Heart left ventricle (tissue), 16 donors: ENCODE measurements at places on chromosomes 2 and 18. TPM values are rescaled to one million over a fixed set of nuclear protein-coding genes. Genes with fewer than 3 reads are reported as not detected.

DNA sequence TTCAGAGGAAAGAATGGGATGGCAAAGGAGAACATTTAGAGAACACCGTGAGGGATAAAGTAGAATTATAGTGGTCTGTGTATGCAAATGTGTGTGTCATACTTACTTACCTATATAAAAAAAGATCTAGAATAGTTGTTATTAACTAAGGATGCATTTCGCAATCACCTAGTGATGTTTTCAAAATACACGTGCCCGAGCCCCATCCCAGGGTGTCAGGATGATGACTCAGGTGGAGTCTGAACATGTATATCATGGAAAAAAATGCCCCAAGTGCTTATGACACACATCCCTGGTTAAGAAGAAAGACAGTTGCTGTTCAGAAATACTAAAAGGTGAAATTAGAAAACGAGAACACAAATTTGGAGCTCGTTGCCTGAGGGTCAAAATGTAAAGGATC is 109.0 kb downstream of the CERS6 start:
- no peak overlapping the region for H3K4me3 ChIP-seq
- no peak for DNase-seq
- H3K36me3 ChIP-seq, result peaks cover 8% of the 10 kb centered on the region
- no peaks in the 10 kb centered on the region for H3K27me3 ChIP-seq

DNA sequence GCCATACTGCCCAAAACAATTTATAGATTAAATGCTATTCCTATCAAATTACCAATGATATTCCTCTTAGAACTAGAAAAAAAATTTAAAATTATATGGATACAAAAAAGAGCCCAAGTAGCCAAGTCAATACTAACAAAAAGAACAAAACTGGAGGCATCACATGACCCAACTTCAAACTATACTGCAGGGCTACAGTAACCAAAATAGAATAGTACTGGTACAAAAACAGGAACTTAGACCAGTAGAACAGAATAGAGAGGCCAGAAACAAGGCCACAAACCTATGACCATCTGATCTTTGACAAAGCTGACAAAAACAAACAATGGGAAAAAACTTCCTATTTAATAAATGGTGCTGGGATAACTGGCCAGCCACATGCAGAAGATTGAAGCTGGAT is 86.1 kb upstream of the KYNU start:
- H3K36me3 ChIP-seq, result no peaks in the 10 kb centered on the region
- no peak for DNase-seq

DNA sequence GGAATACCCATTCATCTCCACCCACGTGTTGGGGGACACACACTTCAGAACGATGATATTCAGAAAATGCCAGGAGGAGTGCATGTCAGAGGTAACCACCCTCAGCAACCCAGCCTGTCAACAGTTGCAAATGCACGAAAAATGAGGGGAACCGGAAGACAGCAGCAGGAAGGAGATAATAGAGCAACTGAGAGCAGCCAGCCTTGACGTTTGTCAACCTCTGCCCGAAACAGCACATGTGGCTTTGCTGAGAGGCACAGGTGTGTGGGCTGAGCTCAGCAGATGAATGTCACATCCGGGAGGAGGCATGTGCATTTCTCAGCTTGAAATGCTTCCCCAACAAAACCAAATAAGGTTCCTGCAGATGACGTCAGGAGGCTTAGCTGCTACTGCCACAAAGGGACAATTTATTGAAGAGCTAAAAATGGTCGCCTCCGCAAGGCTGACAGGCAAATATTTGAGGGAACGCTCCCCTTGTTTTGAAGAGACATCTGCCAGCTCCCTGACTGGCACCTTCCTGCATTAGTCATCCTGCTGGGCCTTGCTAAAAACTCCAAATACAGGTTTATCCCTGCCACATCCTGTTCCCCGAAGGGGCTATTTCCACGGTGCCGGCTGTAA is 419.0 kb downstream of the NBAS start:
- H3K27ac ChIP-seq, result no peak overlapping the region
- H3K4me3 ChIP-seq, result no peak overlapping the region
- H3K27me3 ChIP-seq, result no peaks in the 10 kb centered on the region
- DNase-seq, result no peak

DNA sequence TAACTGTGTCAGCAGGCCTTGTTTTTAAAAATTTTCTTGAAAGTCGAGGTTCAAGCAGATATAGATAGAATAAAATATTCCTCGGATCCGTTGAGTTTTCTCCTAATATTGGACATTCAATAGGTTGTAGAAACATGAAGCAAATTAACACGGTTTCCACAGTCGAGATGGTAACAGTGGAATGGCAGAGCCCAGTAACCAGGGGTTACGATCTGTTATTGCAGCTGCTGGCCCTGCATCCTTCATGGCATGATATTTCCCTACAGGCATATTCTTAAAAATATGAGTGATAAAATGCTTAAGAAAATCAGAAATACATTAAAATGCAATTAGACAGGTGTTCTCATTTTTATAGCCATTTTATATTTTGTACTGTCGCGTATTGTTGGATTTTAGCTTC is 117.6 kb downstream of the SNTG2 start:
- no peak overlapping the region for H3K27ac ChIP-seq
- H3K4me1 ChIP-seq, result no peaks in the 10 kb centered on the region
- H3K27me3 ChIP-seq, result no peaks in the 10 kb centered on the region
- no peak for DNase-seq
- H3K36me3 ChIP-seq, result no peaks in the 10 kb centered on the region

GRCh38 chr18:51852681-51853080 is 487.3 kb upstream of the DCC start:
- no peaks in the 10 kb centered on the region for H3K4me1 ChIP-seq
- H3K27ac ChIP-seq, result no peak overlapping the region
- H3K4me3 ChIP-seq, result no peak overlapping the region
- no peaks in the 10 kb centered on the region for H3K27me3 ChIP-seq
- no peaks in the 10 kb centered on the region for H3K36me3 ChIP-seq
- no peak for DNase-seq

GRCh38 chr2:205732314-205732713 is 50.0 kb downstream of the NRP2 start:
- no peaks in the 10 kb centered on the region for H3K27me3 ChIP-seq
- DNase-seq, result no peak
- no peak overlapping the region for H3K4me3 ChIP-seq
- no peaks in the 10 kb centered on the region for H3K36me3 ChIP-seq

DNA sequence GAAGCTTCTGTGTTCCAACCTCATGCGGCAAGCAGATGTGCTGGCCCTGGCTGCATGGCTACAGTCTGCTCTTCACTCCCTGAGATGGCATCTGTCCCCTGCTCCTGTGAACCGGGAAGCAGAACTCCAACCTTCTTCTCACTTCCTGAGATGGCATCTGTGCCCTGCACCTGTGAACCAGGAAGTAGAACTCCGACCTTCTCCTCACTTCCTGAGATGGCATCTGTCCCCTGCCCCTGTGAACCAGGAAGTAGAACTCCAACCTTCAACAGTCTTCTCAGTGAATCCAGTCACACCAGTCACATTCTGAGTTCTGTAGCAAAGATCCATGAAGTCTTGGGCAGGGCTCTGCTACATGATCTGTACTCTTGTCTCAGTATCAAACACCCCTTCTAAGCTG is 887.2 kb upstream of the KLHL29 start:
- H3K36me3 ChIP-seq, result no peaks in the 10 kb centered on the region
- no peak overlapping the region for H3K27ac ChIP-seq
- no peak for DNase-seq
- no peaks in the 10 kb centered on the region for H3K27me3 ChIP-seq
- H3K4me3 ChIP-seq, result no peak overlapping the region
- no peaks in the 10 kb centered on the region for H3K4me1 ChIP-seq

DNA sequence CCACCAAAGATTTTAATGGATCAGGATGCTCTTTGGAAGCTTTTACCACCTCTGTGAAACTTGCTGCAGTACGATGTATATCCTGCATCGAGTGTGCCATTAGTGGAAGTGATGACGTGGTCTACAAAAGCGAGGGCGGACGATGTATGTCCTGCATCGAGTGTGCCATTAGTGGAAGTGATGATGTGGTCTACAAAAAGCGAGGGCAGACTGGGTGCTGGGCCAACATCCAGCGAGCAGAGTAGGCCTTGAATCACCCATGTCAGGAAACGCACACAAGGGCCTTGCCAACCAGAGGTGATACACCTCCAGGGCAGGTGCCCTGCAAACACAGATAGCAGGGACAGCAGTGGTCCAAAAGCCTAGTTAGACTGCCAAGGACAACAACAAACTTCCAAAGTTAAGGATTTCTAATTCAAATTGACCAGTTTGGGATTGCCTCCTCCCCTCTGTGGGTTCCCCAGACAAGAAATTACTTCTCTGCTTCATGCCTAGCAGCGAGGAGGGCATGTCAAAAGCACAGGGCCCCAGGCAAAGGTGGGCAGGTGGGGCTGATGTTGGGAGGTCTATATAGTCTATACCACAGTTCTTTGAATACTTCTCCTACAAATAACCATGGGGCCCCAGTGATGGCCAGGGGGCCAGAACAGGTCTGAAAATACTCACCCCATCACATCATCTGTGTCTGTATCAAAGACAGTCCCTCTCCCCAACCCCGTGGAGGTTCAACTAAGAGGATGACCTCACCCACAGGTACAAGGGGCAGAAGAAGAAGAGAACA is 70.2 kb downstream of the ADD2 start:
- no peaks in the 10 kb centered on the region for H3K27me3 ChIP-seq
- no peak overlapping the region for H3K27ac ChIP-seq
- DNase-seq, result no peak
- no peaks in the 10 kb centered on the region for H3K36me3 ChIP-seq
- H3K4me1 ChIP-seq, result no peaks in the 10 kb centered on the region

- peaks cover 16% of the 10 kb centered on the region for H3K4me1 ChIP-seq
- H3K27ac ChIP-seq, result no peak overlapping the region
- H3K36me3 ChIP-seq, result no peaks in the 10 kb centered on the region
- H3K27me3 ChIP-seq, result no peaks in the 10 kb centered on the region
These were observed 43.6 kb upstream of the VPS54 start for GRCh38 chr2:64062840-64063239.

GRCh38 chr2:237541243-237541642 is 25.1 kb upstream of the PRLH start:
- no peak overlapping the region for H3K4me3 ChIP-seq
- H3K27me3 ChIP-seq, result no peaks in the 10 kb centered on the region
- H3K27ac ChIP-seq, result no peak overlapping the region
- H3K36me3 ChIP-seq, result peaks cover 4% of the 10 kb centered on the region
- DNase-seq, result no peak
- peaks cover 13% of the 10 kb centered on the region for H3K4me1 ChIP-seq

DNA sequence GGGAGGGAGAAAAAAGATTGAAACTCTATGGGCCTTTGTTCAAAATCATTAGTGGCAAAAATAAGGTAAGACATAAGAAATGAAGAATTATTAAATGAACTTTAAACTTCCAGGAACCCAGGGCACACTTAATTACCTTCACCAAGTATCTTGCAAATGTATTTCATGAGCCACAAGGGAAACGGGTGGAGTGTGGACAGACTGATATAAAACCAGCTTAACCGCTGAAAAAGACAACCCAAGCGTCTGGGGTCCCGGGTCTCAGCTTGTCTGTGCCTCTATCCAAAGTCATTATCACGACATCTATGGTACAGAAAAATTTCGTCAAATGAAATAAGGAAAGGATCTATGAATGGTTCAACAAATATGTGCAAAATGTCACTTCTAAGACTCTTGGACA is 13.9 kb upstream of the MBOAT2 start:
- no peaks in the 10 kb centered on the region for H3K4me1 ChIP-seq
- H3K36me3 ChIP-seq, result no peaks in the 10 kb centered on the region
- H3K27me3 ChIP-seq, result no peaks in the 10 kb centered on the region
- DNase-seq, result no peak
- H3K4me3 ChIP-seq, result no peak overlapping the region

DNA sequence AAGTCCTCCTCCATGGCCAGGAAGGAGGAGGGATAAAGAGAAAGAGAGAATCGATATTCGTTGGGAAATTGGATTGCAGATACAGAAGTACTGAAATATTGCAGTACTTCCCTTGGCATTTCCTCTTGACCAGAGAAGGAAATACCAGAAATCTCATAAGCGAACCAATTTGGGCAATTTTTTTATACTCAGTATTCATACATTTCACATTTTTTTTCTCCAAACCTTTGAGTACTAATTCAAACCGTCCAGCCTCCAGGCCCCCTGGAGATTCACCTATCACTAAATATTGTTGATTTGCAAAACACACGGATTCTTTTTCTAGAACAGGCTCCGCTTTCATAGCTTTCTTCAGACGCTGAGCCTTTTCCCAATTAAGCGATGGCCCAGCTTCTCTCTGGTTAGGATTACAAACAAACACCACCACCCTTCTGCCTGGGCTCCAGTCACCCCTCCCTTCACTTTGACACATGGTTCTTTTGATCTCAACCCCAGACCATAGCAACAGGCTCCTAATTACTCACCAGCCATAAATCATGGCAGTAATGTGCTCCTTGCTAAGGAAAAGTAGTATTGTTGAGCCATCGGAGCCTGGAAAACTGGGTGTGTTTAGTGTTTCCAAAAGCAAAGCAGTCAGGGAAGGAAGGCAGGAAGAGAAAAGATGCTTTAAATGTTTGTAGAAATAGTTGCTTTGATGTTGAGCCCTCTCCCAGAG is 138.4 kb upstream of the CCDC68 start:
- H3K27me3 ChIP-seq, result no peaks in the 10 kb centered on the region
- no peak for DNase-seq
- no peak overlapping the region for H3K27ac ChIP-seq

- no peak overlapping the region for H3K27ac ChIP-seq
- no peaks in the 10 kb centered on the region for H3K36me3 ChIP-seq
- DNase-seq, result no peak
- H3K4me3 ChIP-seq, result no peak overlapping the region
These were observed 25.6 kb downstream of the BCL2 start for GRCh38 chr18:63293935-63294334.

DNA sequence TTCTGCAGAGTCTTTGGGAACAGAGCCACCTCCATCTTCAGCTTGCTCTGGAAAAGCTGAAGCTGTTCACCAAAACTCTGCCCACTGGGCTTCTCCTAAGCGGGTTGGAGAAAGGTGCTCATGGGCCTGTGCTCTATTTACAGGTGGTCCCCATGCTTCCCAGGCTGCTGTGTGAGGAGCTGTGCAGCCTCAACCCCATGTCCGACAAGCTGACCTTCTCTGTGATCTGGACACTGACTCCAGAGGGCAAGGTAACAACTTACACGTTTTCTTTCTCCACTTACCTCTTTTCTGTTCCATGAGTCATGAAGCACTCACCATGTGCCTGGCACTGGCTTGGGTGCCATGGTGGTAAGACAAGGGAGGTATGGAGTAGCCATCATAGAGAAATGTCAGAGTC is 129.5 kb upstream of the ALPP start:
- no peaks in the 10 kb centered on the region for H3K36me3 ChIP-seq
- no peaks in the 10 kb centered on the region for H3K27me3 ChIP-seq
- H3K4me3 ChIP-seq, result no peak overlapping the region
- no peak for DNase-seq

The PTCD3 gene
- total RNA-seq, result 101 TPM

The ADD2 gene
- 3.9 TPM for total RNA-seq

The HAT1 gene
- total RNA-seq, result 40.6 TPM

The PLCL1 gene
- total RNA-seq, result 77.3 TPM

The SNRNP27 gene
- 54.9 TPM for total RNA-seq

The UGT1A10 gene
- total RNA-seq, result not detected

The GRP gene
- total RNA-seq, result not detected

The TMEM18 gene
- total RNA-seq, result 14.0 TPM

The TRIM43 gene
- not detected for total RNA-seq

The GAREM2 gene
- total RNA-seq, result 0.83 TPM

The GLI2 gene
- 0.75 TPM for total RNA-seq

The KCNG2 gene
- total RNA-seq, result not detected
